Stimulated activated CD8-positive, alpha-beta memory T cell treated with anti-CD3 and anti-CD28 coated beads, Interleukin-7, amount 100 ng/mL, for 1 hour (primary cell): ENCODE measurements at places on chromosomes 11 and 22.

DNA sequence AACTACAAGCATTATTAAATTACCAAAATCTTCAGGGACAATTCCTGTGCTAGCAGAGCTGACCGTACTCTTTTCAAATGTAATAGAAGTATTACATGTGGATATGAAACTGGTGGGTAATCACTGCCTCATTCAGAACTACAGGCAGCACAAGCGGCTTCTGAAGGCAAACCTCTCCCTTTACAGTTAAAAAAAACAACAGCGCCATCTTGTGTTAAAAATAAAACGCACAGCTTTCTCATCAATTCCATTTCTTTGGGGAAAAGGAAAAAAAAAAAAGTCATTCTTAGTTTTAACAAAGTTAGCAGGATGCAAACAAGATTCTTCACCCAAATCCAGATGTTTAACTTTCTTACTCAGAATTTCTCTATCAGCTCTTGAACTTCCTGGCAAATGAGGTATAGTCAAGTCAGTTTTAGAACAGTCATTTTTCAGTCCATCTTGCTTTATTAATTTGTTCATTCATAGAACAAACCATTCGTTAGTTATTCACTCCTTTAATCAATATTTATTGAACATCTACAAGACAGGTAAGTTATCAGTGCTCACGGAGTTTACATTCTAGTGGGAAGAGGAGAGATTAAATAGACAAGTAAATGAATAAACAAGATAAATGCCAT is 331.8 kb upstream of the MPPED2 start:
- DNase-seq, result no peak

DNA sequence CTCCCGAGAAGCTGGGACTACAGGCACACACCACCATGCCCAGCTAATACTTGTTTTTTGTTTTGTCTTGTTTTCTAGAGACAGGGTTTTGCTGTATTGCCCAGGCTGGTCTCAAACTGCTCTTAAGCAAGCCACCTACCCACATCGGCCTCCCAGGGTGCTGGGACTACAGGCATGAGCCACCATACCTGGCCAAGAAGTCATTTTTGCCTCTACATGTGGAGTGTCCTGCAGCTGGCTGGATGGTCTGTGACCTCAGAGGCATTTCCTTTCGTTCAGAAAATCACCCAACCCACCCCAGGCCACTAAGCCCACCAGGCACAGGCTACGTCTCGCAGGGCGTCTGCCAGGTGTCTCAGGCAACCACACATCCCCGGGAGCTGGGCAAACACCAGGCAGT is 12.8 kb downstream of the SHANK2 start:
- DNase-seq, result no peak

DNA sequence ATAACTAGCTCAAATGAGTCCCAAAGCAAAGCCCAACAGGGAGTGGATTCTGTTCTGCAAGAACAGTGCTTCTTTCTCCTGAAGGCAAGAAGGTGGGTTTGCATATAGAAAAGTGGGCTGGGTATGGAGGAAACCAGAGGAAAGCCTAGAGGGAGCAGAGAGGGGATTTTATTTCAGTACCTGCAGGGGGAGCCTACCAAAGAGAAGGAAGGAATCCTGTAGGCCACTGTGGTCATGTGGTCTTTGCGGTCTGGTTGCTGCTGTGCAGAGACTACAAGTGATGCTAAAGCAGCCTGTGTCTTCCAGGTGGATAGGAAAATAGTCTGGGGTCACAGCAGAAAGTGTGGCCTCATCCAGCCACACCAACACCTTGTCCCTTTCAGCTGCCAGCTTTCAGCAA is 33.2 kb upstream of the ZBTB16 start:
- no peak for DNase-seq

DNA sequence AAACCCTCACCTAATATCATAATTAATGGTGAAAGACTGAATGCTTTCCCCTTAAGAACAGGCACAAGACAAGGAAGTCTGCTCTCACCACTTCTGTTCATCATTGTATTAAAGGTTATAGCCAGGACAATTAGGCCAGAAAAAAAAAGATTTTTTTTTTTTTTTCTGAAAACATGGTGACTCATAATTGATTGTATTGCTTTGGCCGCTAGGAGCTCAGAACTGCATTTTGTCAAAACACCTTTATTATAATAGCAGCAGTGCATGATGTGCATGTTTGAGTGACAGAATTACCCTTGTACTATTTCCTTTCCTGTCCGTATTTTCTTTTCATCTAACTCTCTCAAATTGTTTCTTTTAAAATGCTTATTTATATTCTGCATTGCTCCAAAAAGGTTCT is 98.1 kb downstream of the RNF169 start:
- no peak for DNase-seq

GRCh38 chr11:17653611-17654010 is 65.8 kb upstream of the MYOD1 start:
- DNase-seq, result no peak

GRCh38 chr11:77101043-77101537 is 1.6 kb upstream of the OMP start:
- no peak for DNase-seq

- DNase-seq, result no peak
Observed at GRCh38 chr22:27820896-27821866, 19.6 kb upstream of the MN1 start.
